Activated CD8-positive, alpha-beta memory T cell treated with anti-CD3 and anti-CD28 coated beads for 4 hours (primary cell): ENCODE measurements at places on chromosomes 2 and 18.
A peak's percentile ranks its signal among the peaks of the same experiment; 100 is the strongest.

DNA sequence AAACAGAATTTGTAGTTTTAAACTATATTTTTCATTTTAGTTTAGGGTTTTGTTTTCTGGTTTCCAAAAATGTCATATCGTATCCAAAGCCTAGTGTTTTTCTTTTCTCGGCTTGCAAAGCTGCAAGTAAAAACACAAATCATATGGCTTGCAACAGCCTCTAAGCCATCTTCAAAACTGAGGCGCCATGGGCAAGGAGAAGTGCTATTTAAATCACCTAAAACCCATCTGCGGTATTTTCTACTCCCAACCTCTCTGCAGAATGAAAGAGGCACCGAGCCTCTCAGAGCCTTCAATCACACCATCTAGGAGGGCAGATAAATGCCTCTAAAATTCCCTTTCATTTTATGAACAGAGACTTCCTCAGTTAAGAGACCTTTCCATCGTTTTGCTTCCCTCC, 25.2 kb downstream of the FECH start:
- DNase-seq = no peak

GRCh38 chr2:46776687-46777327, 138.8 kb downstream of the MCFD2 start:
- DNase-seq = peak; percentile 28

GRCh38 chr2:88211003-88211808, 41.1 kb downstream of the THNSL2 start:
- DNase-seq = no peak

GRCh38 chr18:55220523-55220922, 261.3 kb upstream of the CCDC68 start:
- no peak for DNase-seq

- no peak for DNase-seq
Observed at GRCh38 chr2:188596054-188596453, 304.4 kb downstream of the GULP1 start.

DNA sequence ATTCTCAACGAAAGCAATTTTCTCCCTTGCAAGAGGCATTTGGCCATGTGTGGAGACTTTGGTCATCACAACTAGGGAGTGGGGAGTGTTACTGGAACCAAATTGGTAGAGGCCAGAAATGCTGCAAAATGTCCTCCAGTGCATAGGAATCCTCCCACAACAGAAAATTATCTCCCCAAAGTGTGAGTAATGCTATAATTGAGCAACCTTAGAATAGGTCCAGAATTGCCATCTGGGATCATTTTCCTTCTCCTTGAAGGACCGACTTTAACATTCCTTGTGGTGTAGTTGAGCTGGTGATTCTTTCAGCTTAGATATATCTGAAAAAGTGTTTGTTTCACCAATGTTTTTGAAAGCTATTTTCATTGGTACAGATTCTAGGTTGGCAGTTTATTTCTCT, 111.2 kb upstream of the SMIM21 start:
- DNase-seq = no peak

DNA sequence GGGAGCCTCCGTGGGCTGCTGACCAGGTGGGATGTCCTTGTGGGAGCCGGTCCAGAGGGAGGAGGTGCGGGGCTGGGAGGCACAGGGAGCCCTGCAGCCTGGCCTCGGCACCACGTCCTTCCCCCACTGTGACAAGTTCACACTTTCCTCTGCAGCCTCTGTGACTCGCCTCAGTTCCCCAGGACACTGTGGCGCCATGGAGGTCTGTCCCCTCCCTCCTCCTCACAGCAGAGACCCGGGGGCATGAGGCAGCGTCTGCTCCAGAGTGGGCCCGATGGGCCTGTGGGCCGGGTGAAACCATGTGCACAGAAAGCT, 27.3 kb upstream of the KCNG2 start:
- no peak for DNase-seq

- no peak for DNase-seq
Observed at GRCh38 chr2:97661927-97662326, 1.9 kb downstream of the ACTR1B start.

GRCh38 chr2:27202854-27203253, 9.0 kb upstream of the ATRAID start:
- no peak for DNase-seq

DNA sequence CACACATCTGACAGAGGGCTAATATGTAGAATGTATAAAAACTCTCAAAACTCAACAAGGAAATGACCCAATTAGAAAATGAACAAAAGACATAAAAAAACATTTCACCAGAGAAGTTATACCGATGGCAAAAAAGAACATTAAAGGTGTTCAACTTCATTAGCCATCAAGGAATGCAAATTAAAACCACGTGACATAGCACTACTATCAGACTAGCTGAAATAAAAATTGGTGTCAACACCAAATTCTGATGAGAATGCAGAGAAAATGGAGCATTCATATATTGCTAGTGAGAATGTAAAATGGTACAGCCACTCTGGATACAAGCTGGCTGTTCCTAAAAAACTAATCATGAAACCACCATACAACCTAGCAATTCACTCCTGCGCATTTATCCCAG, 128.0 kb downstream of the INSIG2 start:
- DNase-seq = no peak

- DNase-seq = peak; percentile 57
Observed at GRCh38 chr18:47930199-47930930, at the start of gene SMAD2. SMAD2 (minus strand) TSS chr18:47930659; CDS start chr18:47896756, 33,903 bp downstream.

DNA sequence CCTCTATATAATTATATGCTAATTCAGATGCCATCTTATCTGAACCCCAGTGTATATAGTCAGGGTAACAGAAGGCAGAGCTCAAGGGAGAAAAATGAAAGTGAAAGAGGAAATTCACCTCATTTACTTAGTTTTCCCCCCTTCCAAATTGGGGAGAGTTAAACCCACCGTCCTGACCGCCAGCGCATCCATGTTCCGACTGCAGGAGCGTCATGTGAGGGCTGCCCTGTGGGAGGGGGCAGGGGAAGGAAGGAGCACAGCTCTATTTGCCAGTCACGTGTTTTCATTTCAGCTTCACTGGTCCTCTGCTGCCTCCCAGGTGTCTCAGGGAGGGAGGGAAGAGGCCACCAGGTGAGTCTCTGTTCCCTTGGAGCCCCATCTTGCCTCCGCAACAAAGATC, 13.2 kb downstream of the CNNM4 start:
- peak; percentile 32 for DNase-seq

- DNase-seq = no peak
Observed at GRCh38 chr2:86290596-86291327, 46.7 kb downstream of the REEP1 start.

DNA sequence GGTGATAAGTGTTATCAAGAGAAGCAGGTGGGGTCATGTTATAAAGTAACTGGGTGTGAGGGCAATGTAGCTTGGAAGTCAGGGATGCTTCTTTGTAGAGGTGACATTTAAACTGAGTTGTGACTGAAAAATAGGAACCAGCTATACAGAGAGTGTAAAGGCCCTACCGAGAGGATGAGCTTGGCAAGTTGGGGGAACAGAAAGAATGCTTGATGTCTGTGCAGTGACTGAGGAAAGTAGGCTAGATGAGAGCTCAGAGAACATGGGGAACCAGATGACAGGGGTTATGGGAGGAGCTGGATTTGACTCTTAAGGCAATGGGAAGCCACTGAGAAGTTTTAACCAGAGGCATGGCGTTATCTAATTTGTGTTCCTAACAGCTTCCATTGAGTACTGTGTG, 115.3 kb downstream of the DOCK10 start:
- DNase-seq = no peak

DNA sequence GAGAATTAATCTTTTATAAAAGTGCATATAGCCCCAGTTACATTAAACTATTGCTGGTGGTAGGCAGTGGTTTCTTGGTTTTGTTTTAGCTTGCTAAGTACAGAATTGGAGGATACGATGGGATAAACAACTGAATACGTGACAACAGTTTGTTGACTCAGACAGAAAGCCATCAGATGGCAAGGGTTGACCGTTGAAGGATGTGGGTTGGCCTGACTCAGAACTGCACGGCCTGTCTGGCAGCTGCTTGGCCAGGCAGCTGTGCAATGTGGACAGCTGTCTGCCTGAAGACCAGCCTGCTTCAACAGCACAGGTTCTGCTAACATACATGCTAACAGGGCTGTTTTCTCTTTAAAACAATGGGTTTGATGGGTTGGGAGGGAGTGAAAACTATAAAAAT, 46.6 kb downstream of the PRKRA start:
- DNase-seq = no peak

GRCh38 chr18:55246278-55246677, 287.0 kb upstream of the CCDC68 start:
- DNase-seq = no peak
